ENCODE measurements at places on chromosomes 7 and 10. TPM values are rescaled to one million over a fixed set of nuclear protein-coding genes. Genes with fewer than 3 reads are reported as not detected.

Gene IL15RA
- total RNA-seq: 25.2 TPM

Gene RAMP3
- total RNA-seq: 44.8 TPM

Gene TNPO3
- 34.4 TPM for total RNA-seq

Gene TEX36
- total RNA-seq: not detected

Gene SERPINE1
- total RNA-seq: 50.6 TPM

Measured in adrenal gland (tissue), 19 donors.